CD8-positive, alpha-beta memory T cell (primary cell): ENCODE measurements at places on chromosomes 2 and 18. TPM values are rescaled to one million over a fixed set of nuclear protein-coding genes. Genes with fewer than 3 reads are reported as not detected.

The TTC31 gene
- 20.5 TPM for polyA plus RNA-seq

The INHBB gene
- polyA plus RNA-seq: not detected

The MAP2 gene
- polyA plus RNA-seq: 0.08 TPM

The TUBB8B gene
- polyA plus RNA-seq: not detected

The UGT1A3 gene
- polyA plus RNA-seq: not detected

The BUB1 gene
- 0.56 TPM for polyA plus RNA-seq

The SDC1 gene
- polyA plus RNA-seq: not detected

The DSG4 gene
- not detected for polyA plus RNA-seq

- no peak for DNase-seq
These were observed 1385.6 kb upstream of the SLC39A10 start for GRCh38 chr2:194271293-194271961.

GRCh38 chr18:69558052-69558451, 157.4 kb downstream of the DOK6 start:
- no peak for DNase-seq

GRCh38 chr2:38237311-38237710, 139.8 kb downstream of the ATL2 start:
- no peak for DNase-seq

GRCh38 chr2:77862120-77862519, 339.9 kb upstream of the LRRTM4 start:
- DNase-seq: no peak

DNA sequence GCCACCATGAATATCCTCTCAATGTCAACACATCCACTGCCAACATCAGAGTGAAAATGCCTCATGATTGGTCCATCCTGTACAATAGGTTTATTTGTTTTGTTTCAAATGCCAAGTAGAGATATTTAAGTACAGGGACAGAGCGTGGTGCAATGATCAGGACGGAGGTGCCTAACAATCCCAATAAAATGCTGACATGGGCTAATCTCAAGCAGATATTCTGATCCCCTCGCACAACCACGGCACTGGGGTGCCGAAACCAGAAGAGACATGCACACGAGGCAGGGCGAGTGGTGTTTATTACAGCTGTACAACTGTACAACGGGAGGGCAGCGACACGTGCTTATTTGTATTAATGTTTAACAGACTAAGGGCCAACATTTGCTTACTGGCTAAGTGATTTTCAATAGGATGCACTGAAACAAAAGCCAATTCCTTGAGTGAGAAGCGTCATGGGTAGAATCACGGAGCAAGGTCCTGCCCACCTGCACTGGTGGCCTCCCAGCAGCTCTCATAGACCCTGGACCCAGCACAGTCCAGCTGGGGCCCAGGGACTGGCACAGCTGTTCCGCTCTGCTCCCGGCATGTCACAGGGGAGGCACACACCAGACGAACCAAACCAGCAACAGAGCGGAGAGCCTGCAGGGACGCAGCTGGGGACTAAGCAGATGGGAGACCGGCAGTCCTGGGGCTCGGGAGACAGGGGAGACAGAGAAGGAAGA, 101.4 kb downstream of the HDAC4 start:
- no peak for DNase-seq

GRCh38 chr2:111712361-111712760, 171.6 kb downstream of the ANAPC1 start:
- no peak for DNase-seq

DNA sequence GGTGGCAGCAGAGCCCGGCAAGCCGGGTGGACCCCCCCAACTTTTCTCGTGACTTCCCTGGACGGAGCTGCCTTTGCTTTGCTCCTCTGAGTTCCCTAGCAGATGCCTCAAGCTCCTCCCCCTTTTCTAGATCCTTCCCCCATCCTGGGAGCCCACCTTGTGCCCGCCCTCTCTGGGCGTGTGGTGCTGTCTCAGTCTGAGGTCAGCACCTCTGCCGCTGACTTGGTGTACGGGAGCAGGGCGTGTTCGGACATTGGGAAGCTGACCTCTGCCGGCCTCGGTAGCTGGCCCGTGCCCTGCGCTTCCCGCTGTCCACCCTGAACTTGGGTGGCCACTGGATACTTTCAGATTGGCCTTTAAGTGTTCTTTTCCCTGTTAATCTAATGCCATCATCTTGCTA, 19.6 kb upstream of the ESPNL start:
- DNase-seq: no peak

DNA sequence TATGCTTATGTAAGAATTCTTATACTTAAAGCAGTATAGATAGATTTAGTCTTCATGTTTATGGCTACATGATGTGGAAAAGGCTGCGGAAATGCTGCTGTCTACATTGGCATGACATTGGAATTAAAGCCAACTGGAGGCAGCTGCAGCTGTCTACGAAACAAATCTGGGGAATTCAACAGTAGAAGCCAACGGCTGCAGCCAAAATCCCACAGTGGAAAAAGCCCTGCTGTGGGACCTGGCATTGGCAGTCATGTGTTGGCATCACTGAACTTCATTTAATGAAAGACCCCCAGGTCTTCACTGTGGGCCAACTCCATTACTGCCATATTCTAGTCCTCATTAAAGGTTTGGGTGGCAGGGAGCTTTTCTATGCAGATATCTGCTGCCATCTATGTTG, 223.6 kb downstream of the SLC8A1 start:
- no peak for DNase-seq

GRCh38 chr2:101121174-101121573, 30.0 kb downstream of the TBC1D8 start:
- DNase-seq: no peak

DNA sequence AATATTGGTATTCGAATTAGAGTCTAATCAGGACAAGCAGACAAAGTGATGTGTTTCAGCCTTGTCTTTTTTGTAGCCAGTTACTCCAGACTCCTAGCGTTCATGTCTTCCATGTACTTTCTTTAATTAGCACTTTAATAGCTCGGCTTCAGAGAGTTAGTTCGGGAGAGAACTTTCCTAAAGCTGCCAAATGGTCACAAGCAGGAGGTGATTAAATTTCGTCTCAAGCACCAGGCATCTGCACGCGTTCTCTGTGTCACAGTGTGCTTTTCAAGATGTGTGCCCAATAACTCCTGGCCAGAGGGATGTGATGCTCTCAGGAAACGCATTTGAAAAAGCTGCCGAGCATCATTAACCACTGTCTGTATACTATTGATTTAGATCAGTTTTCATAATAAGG, 790.8 kb downstream of the SOCS6 start:
- no peak for DNase-seq

GRCh38 chr2:225895126-225895525, 495.6 kb downstream of the NYAP2 start:
- DNase-seq: no peak
